ENCODE measurements at places on chromosomes 2 and 18.

- DNase-seq: no peak
These were observed 73.9 kb upstream of the TTC27 start for GRCh38 chr2:32553829-32554432.

- DNase-seq: no peak
These were observed 99.7 kb upstream of the REG3A start for GRCh38 chr2:79259296-79259695.

DNA sequence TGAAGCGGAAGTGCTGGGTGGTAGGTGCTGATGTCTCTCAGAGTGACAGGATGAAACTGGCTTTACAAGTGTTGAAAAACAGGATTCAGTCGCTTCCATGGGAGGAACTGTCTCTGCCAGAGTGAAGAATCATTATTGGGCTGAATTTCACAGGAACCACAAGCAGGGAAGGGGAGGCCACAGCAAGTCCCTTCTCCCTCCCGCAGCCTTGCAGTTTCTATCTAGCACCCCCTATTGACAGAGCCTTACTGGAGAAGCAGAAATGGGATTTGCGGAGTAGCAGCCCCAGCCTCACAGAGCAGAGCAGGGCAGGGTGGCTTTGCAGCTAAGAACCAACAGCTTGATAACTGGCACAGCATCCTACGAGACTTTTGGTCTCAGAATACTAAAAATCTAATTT is 33.3 kb upstream of the RMP24 start:
- no peak for DNase-seq

DNA sequence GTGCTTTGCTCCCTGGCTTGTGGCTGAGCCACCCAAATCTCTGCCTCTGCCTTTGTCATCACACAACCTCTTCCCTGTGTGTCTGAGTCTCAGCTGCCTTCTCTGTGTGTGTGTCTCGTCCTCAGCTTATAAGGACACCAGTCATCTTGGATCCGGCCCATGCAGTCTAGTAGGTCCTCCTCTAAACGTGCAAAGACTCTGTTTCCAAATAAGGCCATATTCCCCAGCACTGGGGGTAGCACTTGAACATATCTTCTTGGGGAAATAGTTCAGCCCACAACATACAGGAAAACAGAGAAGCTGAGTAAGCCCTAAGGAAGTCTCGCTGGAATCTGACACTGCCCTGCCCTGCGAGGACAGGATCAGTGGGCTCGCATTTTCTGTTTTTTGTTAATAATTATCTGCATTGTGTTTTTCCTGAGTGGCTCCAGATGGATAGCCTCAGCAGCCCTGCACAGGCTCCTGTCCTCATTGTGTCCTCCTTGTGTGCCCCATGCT is 42.1 kb downstream of the MTCL1 start:
- no peak for DNase-seq

DNA sequence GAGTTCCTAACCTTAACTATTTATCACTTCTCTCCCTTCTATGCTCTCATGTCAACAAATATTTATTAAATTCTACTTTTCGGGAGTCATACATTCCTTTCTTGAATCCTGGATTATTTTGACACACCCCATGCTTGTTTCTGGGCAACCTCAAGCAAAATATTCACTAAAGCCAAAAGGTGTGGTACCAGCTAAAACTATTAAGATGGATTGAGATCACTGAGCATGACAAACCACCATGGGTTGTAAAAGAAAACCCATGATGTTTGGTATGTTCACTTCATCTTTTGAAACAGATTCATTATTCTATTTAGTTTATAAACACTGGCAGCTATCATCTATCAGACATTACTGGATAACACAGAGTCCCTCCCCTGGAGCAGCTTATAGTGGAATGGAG is 32.5 kb downstream of the DPP4 start:
- no peak for DNase-seq
